Psoas muscle (tissue), 8 donors: ENCODE measurements at places on chromosomes 2 and 18. TPM values are rescaled to one million over a fixed set of nuclear protein-coding genes. Genes with fewer than 3 reads are reported as not detected.

Gene GRB14
- 0.74 TPM for polyA plus RNA-seq

Gene PPP1R1C
- 0.19 TPM for polyA plus RNA-seq

Gene FSIP2
- polyA plus RNA-seq = 0.03 TPM

Gene CYRIA
- 3.8 TPM for polyA plus RNA-seq

Gene PLCD4
- 15.9 TPM for polyA plus RNA-seq

Gene CSRNP3
- 0.05 TPM for polyA plus RNA-seq

Gene REG3G
- 0.23 TPM for polyA plus RNA-seq

Gene FAM237A
- polyA plus RNA-seq = not detected

Gene DSG4
- polyA plus RNA-seq = not detected
